ENCODE measurements at places on chromosomes 2 and 18.

GRCh38 chr2:219578811-219579613, 6.9 kb downstream of the INHA start:
- no peak overlapping the region for H3K27ac ChIP-seq
- no peaks in the 10 kb centered on the region for H3K4me1 ChIP-seq
- ATAC-seq: no peak
- H3K4me3 ChIP-seq: no peak overlapping the region
- no peaks in the 10 kb centered on the region for H3K36me3 ChIP-seq
- H3K27me3 ChIP-seq: peaks cover 41% of the 10 kb centered on the region

GRCh38 chr2:230872968-230873660, 8.4 kb downstream of the ITM2C start:
- peak; percentile 75 for ATAC-seq
- no peaks in the 10 kb centered on the region for H3K27me3 ChIP-seq
- peak overlapping the region; percentile 94 for H3K27ac ChIP-seq

DNA sequence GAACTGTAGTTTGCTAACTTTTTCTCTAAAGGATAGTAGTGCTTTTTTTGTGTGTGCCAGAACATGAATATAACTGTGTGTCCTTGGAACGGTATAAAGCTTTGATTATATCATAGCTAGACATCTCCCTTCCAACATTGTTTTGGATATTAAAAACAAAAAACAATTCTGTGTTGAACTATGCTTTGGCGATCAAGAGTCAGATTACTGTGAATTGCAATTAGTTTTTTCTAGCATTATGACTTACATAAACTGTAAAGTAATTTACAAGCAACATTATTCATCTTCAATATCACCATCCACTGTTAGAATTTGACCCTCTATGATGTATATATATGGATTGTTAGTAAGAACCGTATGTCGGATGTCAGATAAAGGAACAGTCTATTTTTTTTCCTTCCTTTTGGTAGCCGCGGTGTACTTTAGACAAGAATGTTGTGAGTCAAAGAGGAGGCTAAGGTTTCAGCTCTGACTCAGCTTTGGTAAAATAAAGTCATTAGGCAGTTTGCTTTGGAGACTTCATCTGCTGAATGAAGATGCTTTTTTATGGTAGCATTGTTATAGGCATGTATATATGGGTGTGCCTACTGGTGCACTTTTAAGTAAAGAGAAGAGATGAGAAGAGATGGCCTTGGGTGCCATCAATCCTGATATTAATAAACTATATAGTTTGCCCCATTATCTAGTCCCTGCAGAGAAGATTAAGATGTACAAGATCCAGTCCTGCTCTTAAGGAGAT, 76.4 kb downstream of the LTBP1 start:
- no peak for ATAC-seq
- no peak overlapping the region for H3K4me3 ChIP-seq
- peaks cover 41% of the 10 kb centered on the region for H3K27me3 ChIP-seq

GRCh38 chr2:149991576-149991975, 404.0 kb upstream of the MMADHC start:
- no peaks in the 10 kb centered on the region for H3K27me3 ChIP-seq
- no peak overlapping the region for H3K4me3 ChIP-seq
- no peak overlapping the region for H3K27ac ChIP-seq
- no peaks in the 10 kb centered on the region for H3K4me1 ChIP-seq

DNA sequence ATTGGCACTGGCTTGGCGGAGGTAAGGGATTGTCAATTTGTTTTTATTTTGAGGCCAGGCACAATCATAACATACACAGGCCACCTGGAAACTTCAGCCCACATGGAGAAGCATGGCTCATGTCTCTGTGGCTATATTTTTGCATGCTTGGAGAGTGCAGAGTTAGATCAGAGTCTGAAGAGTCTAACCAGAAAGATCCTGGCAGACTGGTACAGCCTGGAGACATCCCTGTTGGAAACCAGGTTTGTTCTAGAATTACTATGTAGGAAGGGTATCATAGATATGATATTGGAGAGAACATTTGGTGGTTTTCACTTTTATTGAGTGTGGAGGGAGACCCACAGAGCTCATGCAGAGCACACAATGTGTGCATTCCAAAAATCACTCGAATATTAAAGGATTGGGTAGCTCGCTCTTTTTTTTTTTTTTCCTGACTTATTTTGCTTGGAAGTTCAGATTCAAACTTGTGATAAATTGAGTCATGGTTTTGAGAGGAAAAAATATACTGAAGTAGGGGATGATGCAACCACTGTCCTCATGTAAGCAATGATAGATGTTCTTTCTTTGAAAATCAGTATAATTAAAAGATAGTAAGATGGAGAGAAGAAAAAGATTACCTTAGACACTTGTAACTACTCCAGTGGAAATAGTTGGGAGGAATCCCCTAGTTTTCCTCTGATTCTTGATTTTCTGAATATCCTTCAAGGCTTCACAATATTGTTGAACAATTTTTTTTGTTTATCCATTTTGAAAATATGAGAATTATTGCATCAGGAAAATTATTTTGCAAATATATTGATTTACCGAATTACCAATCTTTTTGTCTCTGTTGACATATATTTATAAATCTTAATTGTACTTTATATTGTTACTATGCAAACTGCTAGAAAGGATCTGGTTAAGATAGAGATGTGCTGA, 185.7 kb upstream of the ZEB2 start:
- H3K4me3 ChIP-seq: no peak overlapping the region
- no peaks in the 10 kb centered on the region for H3K27me3 ChIP-seq
- no peak overlapping the region for H3K27ac ChIP-seq
- no peak for ATAC-seq

DNA sequence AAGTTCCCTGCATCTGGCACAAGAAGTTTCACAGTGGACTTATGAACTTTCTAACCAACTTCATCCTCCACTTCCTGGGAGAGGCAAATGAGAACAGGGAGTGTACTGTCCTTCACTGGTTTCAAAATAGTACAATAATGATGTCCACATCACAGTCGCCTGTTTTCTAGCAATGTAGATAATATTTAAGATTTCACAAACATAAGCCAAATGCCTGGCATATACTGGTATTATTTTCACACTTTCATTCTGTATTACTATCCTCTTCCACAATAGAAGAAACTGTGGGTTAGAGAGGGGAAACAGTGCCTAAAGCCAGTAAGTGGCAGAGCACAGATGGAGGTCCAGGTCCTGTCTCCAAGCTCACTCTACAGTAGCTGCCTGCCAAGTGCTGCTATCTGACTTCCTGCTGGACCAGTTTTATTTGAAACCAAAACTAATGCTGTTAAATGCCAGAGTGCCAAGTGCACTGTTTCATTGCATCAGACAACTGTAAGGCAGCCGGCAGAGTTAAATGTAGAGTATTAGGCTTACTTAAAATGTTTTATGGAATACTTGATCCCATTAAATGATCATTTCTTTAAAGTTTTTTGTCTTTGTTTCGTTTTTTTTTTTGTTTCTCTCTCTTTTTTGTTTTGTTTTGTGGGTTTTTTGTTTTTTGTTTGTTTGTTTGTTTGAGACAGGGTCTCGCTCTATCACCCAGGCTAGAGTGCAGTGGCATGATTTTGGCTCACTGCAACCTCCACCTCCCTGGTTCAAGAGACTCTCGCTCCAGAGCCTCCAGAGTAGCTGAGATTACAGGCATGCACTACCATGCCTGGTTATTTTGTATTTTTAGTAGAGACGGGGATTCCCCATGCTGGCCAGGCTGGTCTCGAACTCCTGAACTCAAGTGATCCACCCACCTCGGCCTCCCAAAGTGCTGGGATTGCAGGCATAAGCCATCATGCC, 15.1 kb downstream of the COBLL1 start:
- H3K4me3 ChIP-seq: peak overlapping the region; percentile 61
- peak overlapping the region; percentile 80 for H3K27ac ChIP-seq
- H3K27me3 ChIP-seq: no peaks in the 10 kb centered on the region
- no peaks in the 10 kb centered on the region for H3K36me3 ChIP-seq

- H3K36me3 ChIP-seq: no peaks in the 10 kb centered on the region
- ATAC-seq: no peak
- no peaks in the 10 kb centered on the region for H3K4me1 ChIP-seq
- peaks cover 23% of the 10 kb centered on the region for H3K27me3 ChIP-seq
These were observed 689.6 kb upstream of the HS6ST1 start for GRCh38 chr2:129008055-129008880.

DNA sequence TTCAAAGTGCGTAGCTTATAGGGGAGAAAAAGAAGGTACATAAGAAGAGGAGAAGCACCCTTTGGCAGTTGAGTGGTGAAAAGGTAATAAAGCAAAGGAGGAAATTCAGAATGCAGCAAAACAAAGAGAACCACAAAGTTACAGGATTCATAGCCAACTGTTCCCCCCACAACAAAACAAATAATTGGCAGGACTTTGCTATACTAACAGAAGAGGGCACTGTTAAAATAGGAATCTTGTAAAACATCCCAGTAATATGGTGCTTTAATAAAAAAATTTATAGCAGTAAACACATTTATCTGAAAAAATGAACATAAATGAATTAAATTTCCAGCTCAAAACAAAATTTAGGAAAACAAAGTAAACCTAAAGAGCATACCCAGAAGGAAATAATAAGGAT, 42.3 kb downstream of the R3HDM1 start:
- no peak overlapping the region for H3K4me3 ChIP-seq
- no peak for ATAC-seq
- no peak overlapping the region for H3K27ac ChIP-seq

DNA sequence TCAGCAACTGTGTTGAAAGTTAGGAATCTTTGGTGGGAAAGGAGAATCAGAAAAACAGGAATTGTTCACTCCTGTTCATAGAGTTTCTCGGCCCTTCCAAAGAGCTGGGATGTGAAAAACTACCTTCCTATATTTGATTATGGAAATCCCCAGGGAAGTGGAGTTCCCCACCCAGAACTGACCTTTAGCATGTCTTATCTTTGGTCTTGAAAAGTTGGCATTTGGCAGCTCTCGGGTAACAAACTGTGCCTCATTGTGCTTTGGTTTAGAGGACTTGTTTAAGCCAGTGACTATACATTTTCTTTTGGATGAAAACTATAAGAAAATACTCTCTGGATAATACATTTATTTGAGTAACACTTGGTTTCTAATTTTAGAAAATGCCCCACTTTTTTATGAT, 51.3 kb upstream of the CERS6 start:
- H3K27ac ChIP-seq: no peak overlapping the region
- no peak overlapping the region for H3K4me3 ChIP-seq

- no peak overlapping the region for H3K4me3 ChIP-seq
- peaks cover 11% of the 10 kb centered on the region for H3K27me3 ChIP-seq
- no peak overlapping the region for H3K27ac ChIP-seq
- no peaks in the 10 kb centered on the region for H3K36me3 ChIP-seq
- H3K4me1 ChIP-seq: no peaks in the 10 kb centered on the region
These were observed 57.7 kb downstream of the RAD51AP2 start for GRCh38 chr2:17460371-17461086.

- ATAC-seq: no peak
- H3K36me3 ChIP-seq: no peaks in the 10 kb centered on the region
- no peaks in the 10 kb centered on the region for H3K4me1 ChIP-seq
- H3K4me3 ChIP-seq: no peak overlapping the region
- peaks cover 64% of the 10 kb centered on the region for H3K27me3 ChIP-seq
- H3K27ac ChIP-seq: no peak overlapping the region
These were observed 227.5 kb upstream of the SMAD2 start for GRCh38 chr18:48157956-48158355.

DNA sequence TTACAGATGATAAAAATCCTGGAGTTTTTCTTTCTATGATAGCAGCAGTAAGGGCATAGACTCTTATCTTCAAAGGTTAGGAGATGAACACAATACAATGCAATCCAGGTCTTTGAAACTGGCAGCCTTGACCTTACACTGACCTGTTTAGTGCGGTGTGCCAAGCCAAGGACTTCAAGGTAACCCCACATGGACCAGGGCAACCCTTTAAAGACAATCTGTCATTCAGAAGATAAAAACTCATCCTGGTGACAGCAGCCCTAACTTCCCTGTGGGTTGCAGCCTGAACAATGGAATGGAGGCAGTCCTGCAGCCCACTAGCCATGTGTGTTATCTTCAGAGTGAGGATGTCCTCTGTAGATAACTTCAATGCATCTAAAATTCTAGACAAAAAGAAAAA, 78.1 kb downstream of the RTTN start:
- peaks cover 49% of the 10 kb centered on the region for H3K36me3 ChIP-seq
- H3K27ac ChIP-seq: no peak overlapping the region
- no peaks in the 10 kb centered on the region for H3K27me3 ChIP-seq
- no peak for ATAC-seq

- ATAC-seq: no peak
- H3K27me3 ChIP-seq: peaks cover 12% of the 10 kb centered on the region
- H3K27ac ChIP-seq: no peak overlapping the region
- H3K4me1 ChIP-seq: no peaks in the 10 kb centered on the region
- H3K4me3 ChIP-seq: no peak overlapping the region
These were observed 154.6 kb downstream of the INO80D start for GRCh38 chr2:205931388-205931787.

GRCh38 chr2:134576478-134576877, 142.3 kb downstream of the TMEM163 start:
- no peaks in the 10 kb centered on the region for H3K36me3 ChIP-seq
- ATAC-seq: no peak
- no peaks in the 10 kb centered on the region for H3K27me3 ChIP-seq
- no peak overlapping the region for H3K4me3 ChIP-seq

DNA sequence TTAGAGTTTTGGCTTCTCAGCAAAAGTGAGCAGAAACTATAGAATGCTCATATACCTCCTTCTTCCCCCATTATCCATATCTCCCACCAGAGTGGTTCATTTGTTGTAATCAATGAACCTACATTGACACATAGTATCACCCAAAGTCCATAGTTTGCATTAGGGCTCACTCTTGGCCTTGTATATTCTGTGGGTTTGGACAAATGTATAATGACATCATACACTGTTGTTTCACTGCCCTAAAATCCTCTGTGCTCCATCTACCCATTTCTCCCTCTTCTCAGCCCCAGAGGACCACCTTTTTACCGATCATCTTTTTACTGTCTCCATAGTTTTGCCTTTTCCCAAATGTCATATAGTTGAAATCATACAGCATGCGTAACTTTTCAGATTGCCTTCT, 24.1 kb downstream of the ZFP36L2 start:
- H3K4me3 ChIP-seq: no peak overlapping the region
- no peaks in the 10 kb centered on the region for H3K36me3 ChIP-seq
- no peaks in the 10 kb centered on the region for H3K27me3 ChIP-seq
- H3K27ac ChIP-seq: no peak overlapping the region
- H3K4me1 ChIP-seq: peaks cover 19% of the 10 kb centered on the region
- no peak for ATAC-seq

Data from stimulated activated memory B cell treated with anti-CD40 and anti-IgM and Interleukin-4, amounts not matched to agents 10 μg/mL and 1 μg/mL and 100 μg/mL, for 72 hours (primary cell).